CD4-positive, CD25-positive, alpha-beta regulatory T cell (primary cell): ENCODE measurements at places on chromosomes 16 and 17. TPM values are rescaled to one million over a fixed set of nuclear protein-coding genes. Genes with fewer than 3 reads are reported as not detected.

The INCA1 gene
- 0.99 TPM for polyA plus RNA-seq

The TBC1D28 gene
- not detected for polyA plus RNA-seq

The KRT17 gene
- polyA plus RNA-seq: not detected

The PTRH2 gene
- polyA plus RNA-seq: 23.2 TPM

The NKD1 gene
- not detected for polyA plus RNA-seq
